ENCODE measurements at places on chromosomes 11 and 22.

GRCh38 chr11:15896530-15896929 lies 459.8 kb downstream of the SOX6 start:
- H3K27ac ChIP-seq = no peak overlapping the region
- H3K36me3 ChIP-seq = no peaks in the 10 kb centered on the region
- H3K4me1 ChIP-seq = peaks cover 11% of the 10 kb centered on the region
- no peaks in the 10 kb centered on the region for H3K27me3 ChIP-seq
- H3K4me3 ChIP-seq = no peak overlapping the region

GRCh38 chr11:95327273-95327948 lies 96.4 kb upstream of the SESN3 start:
- H3K4me1 ChIP-seq = peaks cover 7% of the 10 kb centered on the region
- no peak overlapping the region for H3K4me3 ChIP-seq
- H3K27me3 ChIP-seq = no peaks in the 10 kb centered on the region
- H3K36me3 ChIP-seq = no peaks in the 10 kb centered on the region
- DNase-seq = no peak

DNA sequence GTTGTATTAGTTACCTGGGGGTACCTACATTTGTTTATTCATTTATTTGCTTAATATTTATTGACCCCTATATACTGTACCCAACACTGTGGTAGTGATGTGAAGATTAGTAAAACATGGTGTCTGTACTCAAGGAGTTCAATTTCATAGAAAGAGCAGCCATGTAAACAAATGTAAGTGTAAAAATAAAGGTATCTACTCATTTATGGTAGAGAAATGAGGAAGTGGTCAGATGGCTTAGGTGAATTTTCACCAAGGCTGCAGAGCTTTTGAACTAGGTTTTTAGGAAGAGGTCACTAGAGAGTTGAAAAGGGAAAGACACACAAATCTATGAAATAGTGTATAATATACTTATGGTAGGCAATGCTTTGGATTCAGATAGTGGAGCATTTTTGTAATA lies 11.1 kb downstream of the CTR9 start:
- no peak overlapping the region for H3K27ac ChIP-seq
- no peak for DNase-seq
- H3K27me3 ChIP-seq = no peaks in the 10 kb centered on the region
- H3K4me3 ChIP-seq = no peak overlapping the region
- H3K4me1 ChIP-seq = peaks cover 13% of the 10 kb centered on the region

DNA sequence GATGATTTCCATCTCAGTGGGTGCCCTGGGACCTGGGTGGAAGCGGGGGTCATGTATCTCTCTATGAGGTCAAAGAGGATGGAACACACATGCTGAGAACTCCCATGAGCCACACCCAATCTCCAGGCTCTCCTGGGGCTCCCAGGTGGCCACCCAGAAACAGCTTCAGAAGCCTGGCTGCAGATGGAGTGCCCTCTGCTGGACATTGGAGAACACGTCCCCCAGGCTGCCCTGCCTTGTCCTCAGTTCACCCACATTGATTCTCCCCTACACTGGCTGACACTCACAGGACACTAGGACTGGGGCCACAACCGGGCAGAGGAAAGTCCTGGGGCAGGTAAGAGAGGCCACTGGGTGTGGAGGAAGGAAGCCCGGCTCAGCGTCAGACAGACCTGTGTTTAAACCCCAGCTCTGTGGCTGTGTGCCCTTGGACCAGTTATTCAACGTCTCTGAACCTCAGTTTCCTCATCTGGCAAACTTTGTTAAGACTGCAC lies 4.5 kb upstream of the NOL12 start:
- H3K36me3 ChIP-seq = peaks cover 24% of the 10 kb centered on the region
- DNase-seq = peak; percentile 61
- no peaks in the 10 kb centered on the region for H3K27me3 ChIP-seq
- peak overlapping the region; percentile 48 for H3K27ac ChIP-seq
- peaks cover 52% of the 10 kb centered on the region for H3K4me1 ChIP-seq

DNA sequence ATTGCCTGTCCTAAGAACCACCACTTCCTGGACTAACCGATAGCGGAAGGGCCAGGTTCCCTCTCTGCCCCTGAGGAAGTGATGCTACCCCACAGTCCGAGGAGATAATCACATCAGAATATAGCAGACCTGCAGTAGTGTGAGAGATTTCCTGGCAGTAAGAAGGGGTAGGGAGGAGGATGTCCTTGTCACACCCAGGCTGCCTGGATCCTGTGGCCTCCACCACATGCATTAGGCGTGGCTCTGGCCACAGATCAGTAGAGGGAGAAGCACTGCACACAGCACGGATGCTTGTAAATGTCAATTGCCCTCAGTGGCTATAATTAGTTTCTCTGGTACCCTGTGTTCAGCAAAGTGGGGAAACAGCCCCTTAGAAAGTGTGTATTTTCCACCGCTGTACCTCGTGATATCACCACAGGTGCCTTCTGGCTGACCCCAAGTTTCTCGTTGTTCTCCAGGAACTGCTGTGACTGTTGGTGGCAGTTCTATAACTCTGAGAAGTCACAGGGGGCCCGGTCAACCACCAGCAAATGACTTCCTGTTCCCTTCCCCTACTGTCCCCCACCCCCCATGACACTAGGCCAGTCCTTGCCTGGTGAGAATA lies 61.8 kb downstream of the UBASH3B start:
- H3K36me3 ChIP-seq = no peaks in the 10 kb centered on the region
- H3K27ac ChIP-seq = peak overlapping the region; percentile 51
- H3K27me3 ChIP-seq = peaks cover 12% of the 10 kb centered on the region
- no peak for DNase-seq

DNA sequence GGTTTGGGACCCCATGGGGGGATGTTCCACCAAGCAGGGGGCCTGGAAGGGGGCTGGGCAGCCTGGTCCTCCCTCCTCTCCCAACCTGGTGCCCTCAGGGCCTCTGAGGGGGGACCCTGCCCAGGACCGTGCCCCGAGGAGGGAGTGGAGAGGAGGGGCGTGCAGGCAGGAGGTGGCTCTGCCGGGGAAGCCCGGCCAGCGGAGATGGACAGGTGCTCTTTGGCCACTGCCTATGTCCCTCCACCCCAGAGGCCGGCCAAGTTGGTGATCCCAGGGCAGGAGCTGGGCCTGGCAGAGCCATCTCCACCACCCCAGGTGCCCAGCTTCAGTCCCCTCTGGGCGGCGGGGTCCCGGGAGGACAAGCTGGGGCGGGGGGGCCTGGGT lies 2.4 kb downstream of the MUC2 start:
- no peaks in the 10 kb centered on the region for H3K36me3 ChIP-seq
- no peak overlapping the region for H3K4me3 ChIP-seq
- no peak for DNase-seq
- H3K4me1 ChIP-seq = peaks cover 17% of the 10 kb centered on the region
- peaks cover 24% of the 10 kb centered on the region for H3K27me3 ChIP-seq

DNA sequence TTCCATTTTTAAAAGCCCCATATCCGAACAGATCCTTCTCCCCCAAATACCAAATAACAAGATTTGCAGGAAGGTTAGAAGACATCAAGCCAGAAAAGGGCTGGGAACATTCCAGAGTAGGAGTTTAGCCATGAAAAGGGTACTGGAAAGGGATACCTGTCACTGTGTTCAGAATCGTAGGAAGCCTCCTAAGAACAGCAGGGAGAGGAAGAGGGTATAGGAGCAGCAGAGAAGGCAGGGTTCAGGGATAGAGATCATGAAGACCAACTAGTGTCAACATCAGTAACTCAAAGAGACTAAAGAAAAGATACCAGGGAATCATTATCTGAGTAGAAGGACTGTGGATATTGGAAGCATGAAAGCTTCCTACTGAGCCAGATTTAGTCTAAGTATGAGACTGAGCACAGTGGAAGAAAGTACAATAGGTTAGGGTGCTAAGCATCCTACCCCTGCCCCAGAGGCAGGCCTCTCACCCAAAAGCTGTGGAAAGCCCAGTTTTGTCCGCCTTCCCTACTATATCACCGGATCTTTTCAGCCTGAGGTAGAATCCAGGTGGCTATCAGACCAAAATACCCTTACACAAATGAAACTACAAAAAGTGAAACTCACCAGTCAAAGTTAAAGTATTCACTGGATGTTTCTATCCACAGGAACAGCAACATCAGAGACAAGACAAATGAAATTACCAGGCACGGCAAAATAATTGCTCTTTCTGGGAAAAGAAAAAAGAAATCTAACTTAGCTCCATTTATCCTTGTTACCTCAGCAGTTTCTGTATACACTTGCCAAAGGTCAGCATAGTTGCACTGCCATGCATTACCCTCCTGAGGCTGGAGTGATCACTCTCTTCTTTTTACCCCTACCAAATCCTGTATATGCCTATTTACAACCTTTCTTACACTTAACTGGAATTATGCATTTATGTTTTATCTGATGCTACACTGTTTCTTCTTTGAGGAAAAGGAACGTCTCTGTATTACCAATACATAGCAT lies 16.7 kb downstream of the GDPD4 start:
- no peak for DNase-seq
- no peak overlapping the region for H3K27ac ChIP-seq
- H3K4me1 ChIP-seq = no peaks in the 10 kb centered on the region
- no peak overlapping the region for H3K4me3 ChIP-seq
- H3K36me3 ChIP-seq = no peaks in the 10 kb centered on the region

- H3K4me3 ChIP-seq = no peak overlapping the region
- no peaks in the 10 kb centered on the region for H3K27me3 ChIP-seq
- H3K36me3 ChIP-seq = no peaks in the 10 kb centered on the region
Measured at GRCh38 chr11:33530815-33531214, 169.8 kb downstream of the C11orf91 start.

- H3K27me3 ChIP-seq = no peaks in the 10 kb centered on the region
- peaks cover 6% of the 10 kb centered on the region for H3K4me1 ChIP-seq
- DNase-seq = no peak
- no peak overlapping the region for H3K4me3 ChIP-seq
Measured at GRCh38 chr11:132035766-132036165, 665.4 kb downstream of the NTM start.

DNA sequence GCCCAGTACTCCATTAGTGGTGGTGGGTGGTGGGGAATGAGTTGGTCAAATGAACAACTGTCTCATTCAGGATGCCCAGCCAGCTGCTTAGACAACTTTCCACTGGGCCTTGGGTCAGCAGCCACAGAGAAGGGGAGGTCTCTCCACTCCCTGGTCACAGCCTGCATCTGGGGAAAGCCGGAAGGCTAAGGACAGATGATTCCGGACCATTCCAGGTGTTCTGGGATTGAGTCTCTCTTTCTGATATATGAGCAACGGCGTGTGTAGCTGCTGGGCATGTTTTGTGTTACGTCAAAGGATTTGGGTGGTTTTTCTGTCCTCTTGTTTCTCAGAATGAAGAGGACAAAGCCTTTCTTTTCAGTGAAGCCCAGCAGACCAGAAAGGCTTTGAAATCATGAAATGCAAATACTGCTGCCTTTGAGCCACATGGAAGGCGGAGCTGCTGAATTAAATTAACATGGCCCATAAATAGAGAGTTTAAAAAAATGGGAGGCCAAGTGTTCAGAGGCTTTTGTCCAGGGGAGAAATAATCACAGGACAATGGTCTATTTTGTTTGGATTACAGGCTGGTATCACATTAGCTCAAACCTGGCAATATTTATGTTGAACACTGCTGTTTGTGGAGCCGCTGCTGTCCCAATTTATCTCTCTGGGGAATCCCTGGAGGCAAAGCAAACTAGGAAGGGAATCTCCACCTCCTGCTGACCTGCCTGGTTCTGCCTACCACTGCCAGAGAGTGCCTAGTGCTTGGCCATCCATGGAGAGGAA lies 234.4 kb upstream of the E2F8 start:
- no peaks in the 10 kb centered on the region for H3K4me1 ChIP-seq
- no peak overlapping the region for H3K4me3 ChIP-seq
- H3K36me3 ChIP-seq = no peaks in the 10 kb centered on the region
- peaks cover 30% of the 10 kb centered on the region for H3K27me3 ChIP-seq

- no peak for DNase-seq
- peaks cover 8% of the 10 kb centered on the region for H3K36me3 ChIP-seq
- H3K4me1 ChIP-seq = peaks cover 20% of the 10 kb centered on the region
- no peaks in the 10 kb centered on the region for H3K27me3 ChIP-seq
- H3K27ac ChIP-seq = no peak overlapping the region
Measured at GRCh38 chr11:95123556-95123955, 33.9 kb downstream of the ENDOD1 start.

GRCh38 chr11:63520606-63521170 lies 14.8 kb downstream of the LGALS12 start:
- H3K4me1 ChIP-seq = no peaks in the 10 kb centered on the region
- no peak overlapping the region for H3K4me3 ChIP-seq
- no peak for DNase-seq
- H3K27me3 ChIP-seq = peaks cover 5% of the 10 kb centered on the region
- H3K36me3 ChIP-seq = no peaks in the 10 kb centered on the region
